ENCODE measurements at places on chromosomes 12 and 14. TPM values are rescaled to one million over a fixed set of nuclear protein-coding genes. Genes with fewer than 3 reads are reported as not detected.

ENDOU gene
- total RNA-seq: not detected

RAPGEF3 gene
- not detected for total RNA-seq

KERA gene
- total RNA-seq: not detected

PRPF39 gene
- 37.8 TPM for total RNA-seq

- DNase-seq: peak; percentile 65
These were observed 12.4 kb upstream of the ITGB7 start for GRCh38 chr12:53219292-53219955.

DNA sequence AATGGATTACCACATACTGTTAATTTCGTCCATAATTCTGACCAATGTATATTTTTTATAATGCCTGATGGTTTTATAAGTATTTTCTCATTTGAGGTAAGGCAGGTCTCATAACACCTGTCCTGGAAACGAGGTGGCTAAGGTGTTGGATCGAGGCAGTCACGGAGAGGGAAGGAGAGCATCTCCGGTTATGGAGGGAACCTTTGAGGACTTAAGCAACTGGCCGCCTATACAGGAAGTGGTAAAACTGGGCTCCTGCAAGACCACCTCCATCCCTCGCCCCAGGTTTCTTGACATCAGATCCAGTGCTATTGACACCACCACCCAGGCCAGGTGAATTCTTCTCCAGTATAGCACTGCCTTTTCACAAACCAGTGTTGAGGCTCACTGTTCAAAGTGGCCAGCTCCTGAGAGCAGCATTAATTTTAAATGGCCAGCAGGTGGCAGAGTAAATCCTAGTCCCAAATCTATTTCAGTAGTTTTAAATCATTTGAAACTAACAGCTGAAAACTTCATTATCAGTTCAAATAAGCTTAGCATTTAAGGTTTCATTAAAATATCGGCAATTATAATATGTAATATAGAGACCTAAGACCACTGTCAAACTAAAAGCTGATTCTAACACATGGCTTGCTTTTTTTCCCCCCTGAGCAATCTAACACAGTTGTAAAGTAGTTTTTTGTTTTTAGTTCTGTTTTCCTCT lies 100.8 kb downstream of the PPM1A start:
- peak; percentile 36 for DNase-seq

GRCh38 chr14:35909665-35910064 lies 83.5 kb downstream of the BRMS1L start:
- DNase-seq: no peak

DNA sequence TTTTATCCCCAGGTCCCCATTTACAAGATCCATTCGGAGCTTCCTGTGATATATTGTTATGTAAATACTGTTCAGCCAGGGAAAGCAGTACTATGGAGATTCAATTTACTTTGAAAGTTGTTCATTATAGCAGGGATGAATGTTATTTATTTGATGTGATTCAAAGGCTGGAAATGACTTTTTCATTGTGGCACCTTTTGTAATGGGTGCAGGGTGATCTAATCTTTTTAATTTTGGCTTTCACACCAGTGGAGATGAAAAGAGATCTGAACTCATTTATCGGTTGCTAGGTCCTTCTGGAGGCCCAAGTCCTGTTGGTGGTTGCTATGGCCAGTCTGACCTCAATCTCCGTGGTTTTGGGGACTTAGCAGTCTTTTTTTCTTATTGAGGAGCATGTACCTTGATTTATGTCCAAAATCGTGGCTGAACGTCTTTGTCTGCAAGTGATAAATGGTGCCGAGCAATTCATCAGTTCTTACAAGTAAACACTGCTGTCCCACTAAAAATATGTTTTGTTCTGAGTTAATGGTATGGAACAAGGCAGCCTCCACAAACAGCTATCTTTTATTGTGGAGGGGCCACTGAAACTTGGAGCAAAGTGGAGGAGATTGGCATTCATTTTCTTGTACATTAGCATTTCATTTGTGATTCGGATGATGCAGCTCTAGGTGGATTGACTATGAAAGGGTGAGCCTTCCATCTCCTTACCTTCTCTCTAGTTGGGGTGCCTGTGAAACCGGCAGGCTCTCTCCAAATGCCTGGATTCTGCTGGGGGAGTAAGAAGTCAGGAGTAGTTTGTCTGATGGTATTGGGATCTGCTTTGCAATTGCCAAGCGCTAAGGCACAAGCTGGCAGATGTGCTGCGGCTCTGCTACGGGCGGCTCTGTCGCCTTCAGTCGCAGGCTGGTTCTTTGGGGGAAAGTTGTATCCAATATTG lies 2.0 kb downstream of the RMST start:
- DNase-seq: no peak

DNA sequence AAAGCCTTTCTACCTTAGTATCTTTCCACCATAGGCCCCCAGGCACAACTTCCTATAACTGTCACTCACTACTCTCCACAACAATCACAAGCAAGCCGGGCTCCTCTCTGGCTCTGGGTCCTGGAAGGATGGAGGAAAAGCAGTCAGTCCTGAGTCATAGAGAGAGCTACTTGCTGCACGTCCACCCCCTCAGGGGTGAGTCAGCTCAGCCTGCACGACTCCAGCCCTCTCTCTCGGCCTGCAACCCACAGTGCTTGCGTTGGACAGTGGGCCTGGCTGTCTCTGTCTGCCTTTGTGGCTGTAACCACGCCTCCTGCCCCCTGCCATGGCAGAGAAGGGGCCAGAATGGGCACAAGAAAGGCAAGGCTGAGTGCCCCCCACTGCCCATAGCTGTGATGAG lies 154.1 kb upstream of the FKBP4 start:
- DNase-seq: no peak

- no peak for DNase-seq
These were observed 211.1 kb downstream of the GLT1D1 start for GRCh38 chr12:129064209-129064855.

DNA sequence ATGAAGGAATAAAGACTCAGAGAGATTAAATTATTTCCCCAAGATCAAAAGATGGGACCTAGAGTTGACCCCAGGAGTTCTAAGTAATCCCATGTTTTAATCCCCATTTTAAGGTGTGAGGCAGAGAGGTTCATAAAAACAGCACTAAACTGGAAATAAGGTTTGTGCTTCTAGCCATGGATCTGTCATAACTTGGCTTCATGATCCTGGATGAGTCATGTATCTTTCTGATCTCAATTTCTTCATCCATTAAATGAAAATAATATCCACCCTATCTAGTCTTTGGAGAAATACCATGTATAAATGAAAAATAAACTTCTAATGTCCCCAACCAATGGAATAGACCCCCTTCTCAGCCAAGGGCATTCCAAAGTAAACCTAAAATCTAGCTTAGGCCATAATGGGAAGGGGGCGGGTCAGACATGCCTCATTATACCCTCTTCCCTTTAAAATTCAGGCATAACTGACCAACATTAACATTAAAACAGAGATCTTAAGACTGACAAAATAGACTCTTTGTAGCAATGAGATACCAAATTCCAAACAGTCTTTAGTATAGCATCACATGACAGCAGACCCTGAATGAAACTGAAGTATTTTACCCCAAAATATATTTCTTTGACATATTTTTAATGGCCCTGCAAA lies 47.8 kb downstream of the SLC41A2 start:
- DNase-seq: no peak

DNA sequence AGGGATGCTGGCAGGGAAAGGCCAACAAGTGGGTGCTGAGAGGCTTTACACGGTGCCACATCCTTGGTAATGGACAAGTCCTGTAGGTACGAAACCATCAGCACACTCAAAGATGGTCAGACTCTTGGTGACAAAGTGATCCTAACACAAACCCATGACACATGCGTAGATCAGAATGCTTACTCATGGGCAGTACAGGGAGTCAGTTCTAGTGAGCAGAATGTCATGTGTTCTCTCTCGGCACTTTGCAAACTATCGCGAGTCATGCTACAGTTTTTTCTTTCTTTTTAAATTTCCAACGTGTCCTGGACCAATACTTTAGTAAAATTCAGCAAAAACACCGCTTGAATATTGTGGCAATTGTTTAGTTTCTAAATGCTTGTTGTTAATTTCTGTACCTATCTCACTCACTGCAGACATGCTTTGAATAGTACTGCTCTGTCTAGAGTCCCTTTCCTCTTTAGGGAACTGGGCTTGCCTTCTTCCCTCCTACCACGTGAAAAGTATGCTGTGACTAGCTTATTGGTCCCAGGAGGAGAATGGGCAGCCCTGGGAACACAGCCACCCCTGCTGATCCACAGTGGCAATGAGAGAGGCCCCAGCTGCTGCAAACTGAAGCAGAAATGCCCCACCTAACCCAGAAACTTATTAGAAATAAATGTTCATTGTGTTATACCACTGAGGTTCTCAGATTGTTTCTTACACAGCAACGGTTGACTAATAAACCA lies 62.4 kb downstream of the UBR7 start:
- DNase-seq: no peak

GRCh38 chr14:75339059-75339458 lies 60.4 kb downstream of the FOS start:
- DNase-seq: no peak

DNA sequence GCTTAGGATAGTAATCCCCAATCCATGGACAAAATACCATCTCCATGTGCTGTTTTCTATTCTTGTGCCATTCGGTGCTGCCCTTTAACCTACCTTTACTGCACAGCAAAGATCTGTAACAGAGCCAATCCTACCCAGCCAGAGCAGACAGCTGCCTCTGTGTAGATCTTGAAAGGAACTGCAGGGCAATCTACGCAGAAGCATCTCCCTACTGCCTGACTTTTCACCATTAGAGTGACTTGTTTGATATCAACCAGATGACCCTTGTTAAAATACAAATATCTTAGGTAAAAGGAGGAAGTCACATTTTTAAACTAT lies 33.9 kb upstream of the PPM1A start:
- DNase-seq: no peak

DNA sequence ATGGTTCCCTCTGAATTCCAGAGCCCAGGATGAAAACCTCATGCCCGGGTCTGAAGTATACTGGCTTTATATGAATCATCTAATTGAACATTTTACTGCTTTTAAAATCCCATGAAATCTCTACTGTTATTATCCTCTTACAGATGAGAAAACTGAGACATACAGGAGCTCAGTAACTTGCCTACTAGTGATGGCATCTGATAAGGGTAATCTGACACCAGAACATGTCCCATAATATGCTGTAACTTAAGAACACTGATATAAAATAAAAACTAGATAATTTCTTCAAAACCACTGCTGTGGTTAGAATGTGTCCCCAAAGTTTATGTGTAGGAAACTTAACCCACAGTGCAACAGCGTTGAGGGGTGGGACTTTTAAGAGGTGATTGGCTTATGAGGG lies 219.6 kb upstream of the TMTC1 start:
- DNase-seq: no peak

DNA sequence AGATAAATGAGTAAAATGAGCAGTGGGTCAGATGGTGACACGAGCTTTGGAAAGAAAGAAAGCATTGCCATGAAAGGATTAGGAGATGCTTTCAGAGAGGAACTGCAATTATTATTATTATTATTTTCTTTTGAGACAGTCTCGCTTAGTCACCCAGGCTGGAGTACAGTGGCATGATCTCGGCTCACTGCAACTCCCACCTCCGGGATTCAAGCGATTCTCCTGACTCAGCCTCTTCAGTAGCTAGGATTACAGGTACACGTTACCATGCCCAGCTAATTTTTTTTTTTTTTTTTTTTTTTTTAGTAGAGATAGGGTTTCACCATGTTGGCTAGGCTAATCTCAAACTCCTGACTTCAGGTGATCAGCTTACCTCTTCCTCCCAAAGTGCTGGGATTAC lies 77.4 kb downstream of the ST8SIA1 start:
- DNase-seq: no peak

GRCh38 chr12:49092086-49092815 lies 2.4 kb downstream of the DHH start:
- DNase-seq: peak; percentile 56

DNA sequence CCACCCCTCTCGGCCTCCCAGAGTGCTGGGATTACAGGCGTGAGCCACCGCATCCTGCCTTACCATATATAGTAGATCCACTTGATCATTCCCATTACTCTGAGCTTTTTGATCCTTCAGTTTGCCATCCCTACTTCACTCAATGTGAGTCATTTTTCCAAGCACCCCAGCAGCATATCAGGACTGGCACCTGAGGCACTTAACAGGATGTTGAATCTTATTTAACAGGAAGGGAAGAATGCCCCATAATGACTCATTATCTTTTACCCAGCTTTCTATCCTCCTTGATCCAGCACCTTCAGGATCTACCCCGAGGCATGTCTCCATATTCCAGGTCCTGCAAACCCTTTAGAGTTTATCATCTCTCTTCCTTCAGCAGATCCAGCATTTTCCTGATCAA lies 84.9 kb upstream of the CMKLR1 start:
- DNase-seq: no peak

- DNase-seq: no peak
These were observed 11.9 kb downstream of the DPF3 start for GRCh38 chr14:72882047-72882446.

GRCh38 chr14:29821661-29822429 lies 105.8 kb downstream of the PRKD1 start:
- DNase-seq: no peak

- no peak for DNase-seq
These were observed 6.0 kb upstream of the NUDT14 start for GRCh38 chr14:105187116-105187515.

DNA sequence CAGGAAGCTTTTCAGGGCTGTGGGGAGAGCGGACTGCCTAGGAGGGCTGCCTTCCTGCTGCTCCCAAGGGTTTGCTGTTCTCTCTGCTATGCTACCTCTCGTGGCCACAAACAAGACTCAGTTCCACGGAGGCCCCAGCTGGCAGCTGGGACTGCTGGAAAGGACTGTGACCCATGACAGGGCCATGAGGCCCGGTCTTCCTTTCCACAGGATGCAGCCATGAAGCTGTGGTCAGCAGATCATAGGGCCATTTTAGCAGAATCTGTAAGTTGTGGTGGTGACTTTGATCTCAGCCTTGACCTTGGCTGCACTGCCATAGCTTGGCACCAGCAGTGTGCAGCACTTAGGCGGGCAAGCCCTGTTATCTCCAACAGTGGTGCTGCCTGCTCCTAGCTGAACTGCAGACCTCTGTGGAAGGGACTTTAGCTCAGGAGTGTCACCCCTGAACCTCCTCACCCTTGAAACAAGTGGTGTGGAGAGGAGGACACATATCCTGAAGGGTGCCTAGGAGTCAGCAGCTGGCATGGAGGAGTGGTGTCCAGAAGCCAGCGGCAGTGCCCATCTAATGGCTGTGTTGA lies 12.3 kb downstream of the KRT80 start:
- no peak for DNase-seq

- no peak for DNase-seq
These were observed 690 bp upstream of the DTX3 start for GRCh38 chr12:57603815-57604453.

Data from activated CD4-positive, alpha-beta T cell treated with anti-CD3 and anti-CD28 coated beads, Interleukin-2, amount 10 ng/mL, durations not matched to agents 7 days and 5 days (primary cell).